ENCODE measurements at places on chromosomes 16 and 17.

DNA sequence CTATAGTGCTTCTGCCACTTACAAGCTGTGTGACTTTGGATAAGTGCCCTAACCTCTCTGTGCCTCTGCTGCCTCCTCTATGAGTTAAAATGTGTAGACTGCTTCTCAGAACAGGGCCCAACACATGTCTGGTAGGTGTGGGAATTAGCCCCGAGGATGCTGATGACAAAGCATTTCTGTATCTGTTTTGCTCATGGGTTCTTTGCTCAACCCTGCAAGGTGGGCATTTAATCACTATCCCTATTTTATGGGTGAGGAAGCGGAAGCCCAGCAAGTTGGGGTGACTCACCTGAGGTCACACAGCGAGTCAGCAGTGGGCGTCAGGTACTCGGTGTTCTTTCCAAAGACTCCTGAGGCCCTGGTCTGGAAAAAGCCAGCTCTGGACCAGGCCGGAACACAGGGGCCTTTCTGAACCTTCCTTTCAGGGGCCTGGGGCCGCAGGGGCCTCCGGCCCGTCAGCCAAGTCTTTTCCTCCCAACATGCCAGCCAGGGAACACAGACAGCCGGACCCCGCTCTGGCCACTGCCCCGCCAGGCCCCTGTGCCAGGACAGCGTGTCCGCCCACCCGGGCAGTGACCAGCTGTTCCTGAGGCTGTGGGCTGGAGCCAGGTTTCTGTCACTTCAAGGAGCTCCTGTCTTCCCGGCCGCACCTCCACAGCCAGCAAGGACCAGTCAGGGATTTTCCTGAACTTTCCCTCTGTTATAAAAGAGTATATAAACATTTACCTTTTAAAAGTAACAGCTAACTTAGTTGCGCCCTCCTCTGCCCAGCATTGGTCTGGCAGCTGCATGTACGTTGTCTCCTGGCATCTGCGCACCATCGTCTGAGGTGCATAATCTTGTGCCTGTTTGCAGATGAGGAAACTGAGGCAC is 62.5 kb downstream of the SREBF1 start:
- DNase-seq = no peak

GRCh38 chr17:9367156-9367555 is 208.5 kb downstream of the STX8 start:
- no peak for DNase-seq

GRCh38 chr16:84829168-84829965 is 9.6 kb downstream of the CRISPLD2 start:
- DNase-seq = no peak

DNA sequence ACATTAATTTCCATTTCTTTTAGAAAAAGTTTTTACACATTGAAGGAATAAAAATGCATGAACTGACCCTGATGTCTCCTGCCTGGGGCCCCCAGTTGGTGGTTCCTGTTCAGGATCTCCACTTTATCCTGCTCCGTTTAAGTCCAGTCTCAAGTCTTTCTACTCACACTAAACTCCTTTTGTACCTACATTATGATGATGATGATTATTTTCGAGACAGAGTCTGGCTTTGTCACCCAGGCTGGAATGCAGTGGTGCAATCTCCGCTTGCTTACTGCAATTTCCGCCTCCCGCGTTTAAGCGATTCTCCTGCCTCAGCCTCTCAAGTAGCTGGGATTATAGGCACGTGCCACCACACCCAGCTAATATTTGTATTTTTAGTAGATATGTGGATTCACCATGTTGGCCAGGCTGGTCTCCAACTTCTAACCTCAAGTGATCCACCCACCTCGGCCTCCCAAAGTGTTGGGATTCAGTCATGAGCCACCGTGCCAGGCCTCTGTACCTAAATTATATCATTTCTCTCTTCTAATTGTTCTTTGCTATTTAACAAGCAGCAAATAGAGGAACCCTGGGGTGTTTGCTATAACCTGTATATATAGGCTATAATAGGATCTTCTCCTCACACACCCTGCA is 2.2 kb upstream of the FOXK2 start:
- no peak for DNase-seq

GRCh38 chr16:46884513-46885293 is 541 bp downstream of the GPT2 start:
- peak; percentile 36 for DNase-seq

- no peak for DNase-seq
These were observed 3.0 kb upstream of the EFTUD2 start for GRCh38 chr17:44902135-44902760.

- DNase-seq = no peak
These were observed 16.8 kb upstream of the STAT3 start for GRCh38 chr17:42405076-42405475.

- no peak for DNase-seq
These were observed 58.1 kb upstream of the COX10 start for GRCh38 chr17:14011036-14011692.

- no peak for DNase-seq
These were observed 43.6 kb downstream of the NLRC5 start for GRCh38 chr16:57032931-57033330.

- DNase-seq = no peak
These were observed 17.3 kb upstream of the AQP8 start for GRCh38 chr16:25199457-25199856.

- DNase-seq = peak; percentile 37
These were observed 4.8 kb downstream of the ABCA10 start for GRCh38 chr17:69223809-69224208.

GRCh38 chr16:81779536-81780320 is 637 bp downstream of the PLCG2 start:
- DNase-seq = peak; percentile 54

DNA sequence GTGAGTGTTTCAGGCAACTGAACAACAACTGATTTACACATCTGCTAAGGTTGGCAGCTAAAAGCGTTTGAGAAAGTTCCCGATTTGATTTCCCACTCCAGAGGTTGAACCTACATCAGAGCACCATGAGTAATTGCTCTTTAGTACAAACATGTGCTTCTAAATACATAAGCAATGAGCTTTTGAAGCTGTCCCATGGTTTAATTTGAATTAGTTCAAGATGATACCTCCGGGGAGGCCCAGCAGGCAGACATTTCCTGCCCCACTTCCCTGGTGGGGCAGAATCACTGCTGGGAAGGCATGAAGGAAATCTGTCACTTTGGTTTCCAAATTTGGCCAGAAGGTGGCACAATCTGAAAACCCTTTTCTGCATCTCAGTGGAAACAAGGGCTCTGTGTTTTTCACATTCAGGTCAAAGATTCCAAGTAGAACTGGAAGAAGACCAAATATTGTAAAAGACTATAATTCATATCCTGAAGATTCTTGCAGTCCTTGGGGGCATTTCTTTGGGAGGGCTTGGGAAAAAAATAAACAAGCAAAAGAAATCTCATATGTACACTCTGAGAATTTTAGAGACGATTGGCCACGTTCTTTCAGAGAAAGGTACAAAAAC is 176.2 kb upstream of the FAM20A start:
- DNase-seq = peak; percentile 6

GRCh38 chr16:58824201-58824600 is 90.1 kb upstream of the GOT2 start:
- DNase-seq = no peak

DNA sequence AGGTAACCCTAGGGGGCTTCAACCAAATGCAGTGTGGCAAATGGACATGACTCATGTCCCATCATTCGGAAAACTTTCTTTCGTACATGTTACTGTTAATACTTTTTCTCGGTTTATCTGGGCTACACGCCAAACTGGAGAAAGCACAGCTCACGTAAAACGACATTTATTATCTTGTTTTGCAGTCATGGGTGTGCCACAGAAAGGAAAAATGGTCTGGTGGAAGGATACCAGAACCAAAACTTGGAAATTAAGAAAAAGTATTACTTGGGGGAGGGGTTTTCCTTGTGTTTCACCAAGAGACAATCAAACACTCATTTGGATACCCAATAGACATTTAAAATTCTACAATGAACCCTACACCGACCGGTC is 23.6 kb downstream of the ALOX15B start:
- no peak for DNase-seq

- DNase-seq = no peak
These were observed 18.9 kb downstream of the KPNA2 start for GRCh38 chr17:68054296-68054900.

DNA sequence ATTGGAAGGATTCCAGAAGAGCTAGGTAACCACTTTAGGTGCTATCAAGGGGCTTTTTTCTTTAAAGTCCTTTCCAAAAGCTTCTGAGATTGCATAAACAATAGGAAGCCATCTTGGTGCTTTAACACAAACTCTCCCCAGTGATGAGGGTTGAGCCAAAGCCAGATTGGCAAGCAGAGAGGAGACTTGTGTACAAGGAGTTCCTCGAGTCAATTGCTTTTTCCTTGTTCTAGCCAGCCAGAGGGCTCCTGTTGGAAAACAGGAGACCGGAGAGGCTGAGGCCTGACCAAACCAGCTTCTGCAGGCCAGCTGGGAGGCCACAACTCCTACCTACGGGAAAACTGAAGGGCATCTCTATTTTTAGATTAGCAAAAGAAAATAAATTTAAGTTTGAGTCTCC is 46.5 kb downstream of the MAPT start:
- DNase-seq = no peak

- no peak for DNase-seq
These were observed 18.4 kb upstream of the CAPN15 start for GRCh38 chr16:508884-509736.

DNA sequence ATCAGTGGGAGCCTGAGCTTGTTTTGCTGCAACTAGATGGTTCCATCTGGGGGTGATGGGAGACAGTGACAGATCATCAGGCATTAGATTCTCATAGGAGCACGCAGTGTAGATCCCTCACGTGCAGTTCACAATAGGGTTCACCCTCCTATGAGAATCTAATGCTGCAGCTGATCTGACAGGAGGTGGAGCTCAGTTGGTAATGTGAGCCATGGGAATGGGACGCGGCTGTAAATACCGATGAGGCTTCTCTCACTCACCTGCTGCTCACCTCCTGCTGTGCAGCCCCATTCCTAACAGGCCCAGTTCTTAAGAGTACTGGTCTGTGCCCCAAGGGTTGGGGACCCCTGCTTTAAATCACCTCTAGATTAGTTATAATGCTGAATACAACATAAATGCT is 137.5 kb upstream of the PLEKHM1 start:
- no peak for DNase-seq

DNA sequence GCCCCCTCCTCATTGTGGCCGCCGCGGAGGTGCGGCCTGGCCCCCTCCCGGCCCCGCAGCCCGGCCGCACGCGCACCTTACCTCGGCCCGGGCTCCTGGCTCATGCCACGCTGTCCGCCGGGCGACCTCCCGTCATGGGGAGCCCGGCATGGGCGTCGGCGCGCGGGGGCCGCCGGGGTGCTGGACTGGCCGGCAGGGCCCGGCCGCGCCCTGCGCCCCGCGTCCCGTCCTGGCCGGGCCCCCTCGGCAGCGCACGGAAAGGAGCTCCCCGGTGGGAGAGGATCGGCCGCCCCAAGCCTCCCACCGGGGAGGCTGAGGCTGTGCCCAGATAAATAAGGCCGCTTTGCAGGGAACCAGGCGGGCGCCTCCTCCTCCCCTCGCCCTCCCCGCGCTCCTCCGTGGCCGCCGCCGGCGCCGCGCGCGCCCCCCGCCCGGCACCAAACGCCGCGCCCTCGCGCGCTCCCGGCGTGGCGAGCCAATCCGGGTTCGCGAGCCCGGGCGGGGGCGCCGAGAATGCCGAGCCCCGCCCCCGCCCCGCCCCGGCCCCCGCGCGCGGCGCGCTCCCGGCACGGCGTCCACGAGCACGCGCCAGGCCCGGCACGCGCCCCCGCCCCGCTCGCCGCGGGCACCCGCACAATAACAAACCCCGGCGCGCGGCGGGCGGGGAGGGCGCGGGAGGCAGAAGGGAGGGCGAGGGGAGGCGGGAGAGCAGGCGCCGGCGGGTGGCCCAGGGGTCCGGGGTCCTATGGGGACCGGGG is at the start of gene FBXL16:
FBXL16 (minus strand) TSS at position 371 of the 758 bp plus-strand sequence. CDS start 8,396 bp downstream, outside the sequence.
- DNase-seq = no peak

Measured in GM06990 (cell line).